ENCODE measurements at places on chromosomes 11 and 22.

DNA sequence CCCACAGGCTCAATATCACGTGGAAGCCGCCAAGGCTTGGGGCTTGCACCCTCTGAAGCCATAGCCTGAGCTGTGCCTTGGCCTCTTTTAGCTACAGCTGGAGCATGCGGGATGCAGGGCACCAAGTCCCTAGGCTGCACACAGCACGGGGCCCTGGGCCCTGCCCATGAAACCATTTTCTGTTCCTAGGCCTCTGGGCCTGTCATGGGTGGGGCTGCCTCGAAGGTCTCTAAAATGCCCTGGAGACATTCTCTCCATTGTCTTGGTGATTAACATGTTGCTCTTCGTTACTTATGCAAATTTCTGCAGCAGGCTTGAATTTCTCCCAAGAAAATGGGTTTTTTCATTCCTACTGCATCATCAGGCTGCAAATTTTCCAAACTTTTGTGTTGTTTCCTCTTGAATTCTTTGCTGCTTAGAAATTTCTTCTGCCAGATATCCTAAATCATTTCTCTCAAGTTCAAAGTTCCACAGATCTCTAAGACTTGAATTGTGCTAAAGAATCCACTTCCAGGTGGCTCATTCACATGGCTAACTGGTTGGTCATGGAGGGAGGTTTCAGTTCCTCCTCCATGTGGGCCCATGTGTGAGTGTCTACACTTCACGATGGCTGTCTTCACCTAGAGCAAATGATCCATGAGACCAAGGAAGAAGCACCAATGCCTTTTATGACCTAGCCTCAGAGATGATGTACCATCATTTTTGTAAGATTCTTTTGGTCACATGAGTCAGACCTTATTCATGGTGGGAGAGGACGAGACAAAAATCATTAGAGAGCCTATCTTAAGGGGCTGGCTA, 7.4 kb upstream of the CREBZF start:
- no peak overlapping the region for H3K27ac ChIP-seq
- DNase-seq: no peak
- H3K4me3 ChIP-seq: no peak overlapping the region
- H3K27me3 ChIP-seq: no peaks in the 10 kb centered on the region

DNA sequence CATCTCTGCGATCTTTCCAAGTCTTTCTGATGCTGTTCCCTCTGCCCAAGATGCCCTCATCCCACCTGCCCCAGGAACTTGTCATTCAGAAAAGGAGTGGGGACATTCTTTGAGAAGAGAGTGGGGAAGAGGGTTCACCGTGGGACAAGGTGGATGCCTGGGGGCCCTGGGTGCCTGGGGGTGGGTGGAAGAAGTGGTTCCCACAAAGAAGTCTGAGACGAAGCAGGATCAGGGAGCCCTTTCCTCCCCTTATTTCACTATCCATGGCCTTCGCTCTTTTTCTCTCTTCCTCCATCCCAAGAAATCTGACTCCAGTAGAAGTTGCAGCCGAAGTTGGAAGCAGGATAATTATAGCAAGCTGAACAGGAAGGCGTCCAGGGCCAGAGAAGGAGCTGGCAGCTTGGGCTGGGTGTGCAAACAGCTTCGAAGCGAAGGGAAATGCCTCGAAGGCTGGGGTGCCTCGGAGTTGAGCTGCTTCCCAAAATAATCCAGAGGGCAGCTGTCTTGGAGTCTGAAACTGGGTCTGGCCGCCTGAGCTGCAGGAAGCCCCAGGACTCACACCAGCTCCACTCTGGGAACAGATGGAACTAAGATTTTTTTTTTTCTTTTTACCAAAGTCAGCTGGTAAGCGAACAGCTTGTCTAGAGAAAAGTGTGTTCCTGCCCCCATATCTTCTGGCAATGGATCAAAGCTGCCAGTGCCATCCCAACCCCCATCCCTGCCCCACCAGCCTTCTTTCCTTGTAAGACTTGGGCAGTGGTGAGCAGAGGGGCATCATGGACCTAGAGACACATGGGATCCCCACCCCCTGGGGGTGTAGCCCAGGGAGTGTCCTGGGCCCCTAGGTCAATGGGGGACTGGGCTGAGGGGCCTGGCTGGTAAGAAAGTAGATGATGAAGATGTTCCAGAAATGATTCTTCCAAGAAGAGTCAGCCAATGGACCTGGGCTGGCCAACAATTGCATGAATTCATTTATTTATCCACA, 31.5 kb downstream of the PARVG start:
- no peak overlapping the region for H3K27ac ChIP-seq
- no peak for DNase-seq
- peaks cover 18% of the 10 kb centered on the region for H3K36me3 ChIP-seq
- H3K4me1 ChIP-seq: no peaks in the 10 kb centered on the region
- H3K4me3 ChIP-seq: no peak overlapping the region
- no peaks in the 10 kb centered on the region for H3K27me3 ChIP-seq

GRCh38 chr11:8814923-8815240, 96.1 kb upstream of the AKIP1 start:
- no peak for DNase-seq
- H3K4me1 ChIP-seq: peaks cover 19% of the 10 kb centered on the region
- H3K27ac ChIP-seq: no peak overlapping the region
- H3K4me3 ChIP-seq: no peak overlapping the region
- H3K36me3 ChIP-seq: no peaks in the 10 kb centered on the region

DNA sequence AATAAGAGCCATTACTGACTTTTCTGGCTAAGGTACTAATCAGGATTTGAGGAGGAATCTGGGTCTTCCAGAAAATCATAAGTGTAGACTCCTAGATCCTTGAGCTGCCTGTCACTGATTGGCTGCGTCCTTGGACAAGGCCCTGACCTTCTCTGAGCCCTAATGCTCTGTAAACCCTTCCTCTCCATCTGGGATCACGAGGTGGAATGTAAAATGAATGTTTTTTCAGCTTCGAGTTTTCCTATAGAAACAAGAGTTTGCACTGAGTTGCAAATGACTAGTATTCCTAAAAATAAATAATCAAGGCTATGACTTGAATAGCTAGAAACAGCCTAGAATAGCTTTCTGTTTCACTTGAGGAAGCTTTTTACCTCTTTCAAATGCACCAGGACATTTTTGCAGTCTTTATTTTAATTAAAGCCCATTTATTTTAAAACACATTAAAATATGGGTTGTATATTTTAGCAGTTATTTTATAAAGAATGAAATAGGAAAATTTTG, 1.1 kb upstream of the DIXDC1 start:
- H3K27me3 ChIP-seq: no peaks in the 10 kb centered on the region
- H3K4me3 ChIP-seq: peak overlapping the region; percentile 89
- peak; percentile 24 for DNase-seq
- no peak overlapping the region for H3K27ac ChIP-seq

DNA sequence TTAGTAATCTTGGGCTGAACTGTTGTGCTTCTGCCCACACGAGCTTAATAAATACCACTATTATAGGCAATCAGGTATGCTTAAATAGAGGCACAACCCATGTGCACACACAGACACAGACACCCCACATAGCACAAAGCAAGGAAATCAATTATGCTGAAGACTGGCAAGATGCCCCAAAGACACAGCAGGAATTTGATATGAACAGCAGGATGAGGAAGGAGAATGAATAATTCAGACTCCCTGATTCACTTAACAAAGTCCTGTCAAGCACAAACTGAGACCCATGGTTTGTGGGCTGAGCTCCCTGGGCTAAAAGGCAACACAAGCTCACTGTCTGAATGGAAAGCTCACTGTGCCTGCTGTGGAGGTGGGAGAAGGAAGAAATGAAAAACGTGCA, 42.5 kb downstream of the RBFOX2 start:
- no peaks in the 10 kb centered on the region for H3K27me3 ChIP-seq
- peaks cover 11% of the 10 kb centered on the region for H3K4me1 ChIP-seq
- H3K27ac ChIP-seq: no peak overlapping the region
- DNase-seq: no peak

DNA sequence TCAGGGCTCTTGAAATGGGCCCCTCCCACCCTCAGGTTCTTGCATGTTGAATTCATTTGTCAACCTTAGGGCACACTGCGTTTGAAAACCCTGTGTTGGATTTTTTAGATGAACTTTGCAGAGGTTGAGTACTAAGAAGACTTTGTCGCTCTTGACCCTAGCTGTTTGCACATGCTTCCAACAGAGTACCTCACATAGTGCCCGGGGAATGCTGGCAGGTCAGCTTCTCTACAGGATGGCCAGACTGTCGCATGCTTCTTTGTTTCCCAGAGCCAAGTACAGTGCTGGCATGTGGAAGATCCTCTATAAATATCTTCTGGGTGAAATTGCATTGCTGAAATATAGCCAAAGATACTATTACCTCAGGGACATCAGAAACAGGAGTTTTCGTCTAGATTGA, 59.9 kb downstream of the FAT3 start:
- H3K36me3 ChIP-seq: no peaks in the 10 kb centered on the region
- DNase-seq: no peak
- H3K27ac ChIP-seq: no peak overlapping the region
- no peaks in the 10 kb centered on the region for H3K4me1 ChIP-seq

- no peaks in the 10 kb centered on the region for H3K27me3 ChIP-seq
- no peaks in the 10 kb centered on the region for H3K36me3 ChIP-seq
- no peak overlapping the region for H3K27ac ChIP-seq
- H3K4me3 ChIP-seq: no peak overlapping the region
- DNase-seq: no peak
Measured at GRCh38 chr11:30631148-30631547, 45.0 kb upstream of the MPPED2 start.

- H3K4me3 ChIP-seq: no peak overlapping the region
- H3K4me1 ChIP-seq: no peaks in the 10 kb centered on the region
- no peak overlapping the region for H3K27ac ChIP-seq
- no peak for DNase-seq
- no peaks in the 10 kb centered on the region for H3K36me3 ChIP-seq
Measured at GRCh38 chr11:130560000-130560780, 111.7 kb downstream of the ADAMTS15 start.

DNA sequence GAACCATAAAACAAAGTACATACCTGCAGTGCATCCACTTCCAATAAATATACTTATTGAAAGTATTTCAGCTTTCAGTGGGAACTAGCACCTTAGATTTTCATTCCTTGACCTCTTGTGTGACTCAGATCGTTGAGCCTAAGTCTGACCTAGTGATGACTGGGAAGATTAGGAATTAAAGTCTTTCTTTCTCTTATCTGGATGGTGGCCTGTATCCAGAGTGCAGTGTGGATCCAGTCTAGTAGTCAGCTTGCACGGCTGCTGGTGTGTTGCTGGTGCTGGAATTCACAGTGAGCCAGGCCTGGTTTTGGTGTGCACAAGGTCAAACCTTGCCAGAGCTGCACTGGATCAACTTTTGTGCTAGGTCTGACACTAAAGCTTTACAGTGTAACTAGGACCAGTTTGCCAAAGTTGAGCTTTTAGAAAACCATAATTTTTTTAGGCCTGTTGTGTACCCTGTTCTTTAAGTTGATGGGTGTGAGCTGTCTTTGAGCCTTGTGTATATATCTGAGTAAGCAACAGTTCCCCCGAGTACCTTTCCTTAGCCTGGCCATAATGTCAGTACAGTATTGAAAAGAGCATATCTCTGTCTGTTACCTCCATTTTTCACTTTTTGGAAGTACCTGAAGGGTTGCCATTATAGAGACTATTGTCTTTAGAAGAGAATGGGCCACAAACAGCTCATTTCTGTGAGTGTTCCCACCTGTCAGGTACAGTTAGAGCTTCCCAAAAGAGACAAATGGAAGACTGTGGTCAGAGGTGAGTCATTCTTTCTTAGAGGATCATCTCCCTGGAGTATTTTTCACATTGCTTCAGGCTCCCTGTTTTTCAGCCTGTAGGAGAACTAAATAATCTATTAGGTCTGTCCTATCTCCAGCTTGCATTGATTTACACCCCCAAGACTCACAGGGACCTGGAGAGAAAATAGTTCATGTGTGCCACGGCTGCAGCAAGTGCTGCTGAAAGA, 89.8 kb downstream of the ALX4 start:
- no peak for DNase-seq
- H3K4me1 ChIP-seq: no peaks in the 10 kb centered on the region
- H3K36me3 ChIP-seq: no peaks in the 10 kb centered on the region
- H3K27ac ChIP-seq: no peak overlapping the region

- no peaks in the 10 kb centered on the region for H3K27me3 ChIP-seq
- no peak overlapping the region for H3K4me3 ChIP-seq
- DNase-seq: no peak
- no peak overlapping the region for H3K27ac ChIP-seq
- peaks cover 5% of the 10 kb centered on the region for H3K4me1 ChIP-seq
- H3K36me3 ChIP-seq: no peaks in the 10 kb centered on the region
Measured at GRCh38 chr11:86934582-86934900, 20.7 kb downstream of the FZD4 start.

DNA sequence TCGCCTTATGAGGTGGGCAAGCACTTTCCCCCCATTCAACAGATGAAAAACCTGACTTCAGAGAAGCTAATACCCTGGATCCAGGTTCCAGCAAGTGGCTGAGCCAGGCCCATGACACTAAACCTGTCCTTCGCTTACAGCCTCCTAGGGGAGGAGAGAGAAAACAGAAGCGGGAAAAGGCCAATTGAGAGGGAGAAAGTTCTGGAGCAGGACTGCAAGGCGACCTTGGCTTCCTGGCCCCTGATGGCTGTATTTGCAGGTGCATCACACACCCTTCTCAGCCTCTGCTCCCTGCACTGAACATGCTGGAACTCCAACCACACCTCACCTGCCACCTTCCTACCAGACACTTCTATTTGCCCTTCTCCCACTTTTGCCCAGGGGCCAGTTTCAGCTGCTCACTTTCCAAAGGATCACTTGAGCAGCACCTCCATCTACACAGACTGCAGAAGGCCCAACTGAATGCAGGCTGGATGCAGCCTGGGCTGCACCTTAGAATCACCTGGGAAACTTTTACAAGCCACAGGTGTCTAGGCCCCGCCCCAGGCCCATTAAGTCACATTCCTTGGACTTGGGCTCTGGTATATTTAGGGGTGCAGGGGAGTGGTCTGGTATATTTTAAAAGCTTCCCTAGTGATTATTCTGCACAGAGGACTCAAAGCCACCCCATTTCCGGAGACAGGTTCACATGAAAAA, 14.3 kb upstream of the ADA2 start:
- H3K27me3 ChIP-seq: no peaks in the 10 kb centered on the region
- DNase-seq: no peak
- no peak overlapping the region for H3K27ac ChIP-seq
- no peak overlapping the region for H3K4me3 ChIP-seq
- H3K36me3 ChIP-seq: no peaks in the 10 kb centered on the region

DNA sequence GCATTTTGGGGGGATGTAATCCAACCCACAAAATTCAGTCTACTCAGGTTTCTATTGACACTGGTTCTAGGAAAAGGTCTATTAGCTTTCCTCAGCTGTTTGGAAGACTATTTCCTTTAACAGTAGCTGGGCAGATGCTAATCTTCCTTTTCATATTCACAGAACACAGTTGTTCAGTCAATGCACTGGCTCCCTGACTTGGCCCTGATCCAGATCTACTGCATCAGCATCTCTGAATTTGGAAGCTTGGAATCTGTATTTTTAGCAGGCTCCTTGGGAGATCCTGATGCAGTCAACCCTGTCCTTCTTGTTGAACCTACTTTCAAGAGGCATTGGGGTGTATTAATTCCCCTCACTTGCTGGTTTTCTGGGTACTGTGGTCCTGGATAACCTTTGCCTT, 6.3 kb downstream of the HTATIP2 start:
- H3K36me3 ChIP-seq: no peaks in the 10 kb centered on the region
- no peak overlapping the region for H3K4me3 ChIP-seq
- H3K27me3 ChIP-seq: no peaks in the 10 kb centered on the region
- H3K4me1 ChIP-seq: no peaks in the 10 kb centered on the region
- H3K27ac ChIP-seq: no peak overlapping the region

GRCh38 chr22:46596819-46597218, 23.4 kb upstream of the GRAMD4 start:
- H3K4me1 ChIP-seq: peaks cover 45% of the 10 kb centered on the region
- no peaks in the 10 kb centered on the region for H3K27me3 ChIP-seq
- H3K36me3 ChIP-seq: no peaks in the 10 kb centered on the region
- H3K4me3 ChIP-seq: no peak overlapping the region
- DNase-seq: no peak
- no peak overlapping the region for H3K27ac ChIP-seq
